Amniotic epithelial cell (primary cell): ENCODE measurements at places on chromosomes 1 and 21.

- DNase-seq: peak; percentile 60
Observed at GRCh38 chr1:39129514-39129913, 75.0 kb upstream of the MACF1 start.

DNA sequence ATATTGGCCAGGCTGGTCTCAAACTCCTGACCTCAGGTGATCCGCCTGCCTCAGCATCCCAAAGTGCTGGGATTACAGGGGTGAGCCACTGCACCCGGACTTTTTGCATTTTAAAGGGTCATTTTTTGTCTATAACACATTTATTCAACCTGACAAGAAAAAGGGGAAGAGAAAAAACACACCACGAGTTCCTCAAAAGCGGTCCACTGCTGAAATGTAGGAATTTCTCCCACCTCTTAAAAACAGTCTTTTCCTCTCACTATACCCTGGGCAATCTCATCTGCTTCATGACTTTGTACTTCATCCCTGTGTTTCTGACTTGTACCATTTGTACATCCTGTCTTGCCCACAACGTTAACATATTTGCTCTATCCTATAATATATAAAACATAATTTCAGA, 413.3 kb upstream of the PTBP2 start:
- no peak for DNase-seq

GRCh38 chr1:42173155-42173933, 8.8 kb upstream of the GUCA2A start:
- no peak for DNase-seq

GRCh38 chr1:16383888-16384287, 16.8 kb downstream of the SZRD1 start:
- DNase-seq: no peak

- DNase-seq: no peak
Observed at GRCh38 chr21:45151445-45152160, 77.2 kb downstream of the ADARB1 start.
